ENCODE measurements at places on chromosomes 7 and 10.

- no peak for DNase-seq
Observed at GRCh38 chr10:66329147-66329546, 596.7 kb upstream of the LRRTM3 start.

- no peak for DNase-seq
Observed at GRCh38 chr7:118214833-118215182, 9.7 kb upstream of the ANKRD7 start.

DNA sequence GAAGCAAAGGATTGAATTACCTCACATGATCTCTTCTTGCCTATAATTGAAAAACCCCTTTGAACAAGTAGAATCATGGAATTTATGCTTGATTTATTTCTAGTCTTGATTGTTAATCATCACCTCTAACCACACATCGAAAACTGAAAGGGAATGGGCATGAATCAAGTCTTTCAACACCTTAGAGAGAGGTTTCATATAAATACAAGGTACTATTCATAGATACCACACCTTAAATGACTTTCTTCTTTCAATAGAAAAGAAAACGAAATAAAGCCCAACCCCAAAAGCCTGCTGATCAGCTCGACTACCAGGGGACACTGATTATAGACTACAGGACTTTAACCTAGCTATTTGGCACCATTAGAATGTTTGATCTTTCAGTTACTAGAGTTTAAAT lies 128.6 kb upstream of the PTPRZ1 start:
- no peak for DNase-seq

DNA sequence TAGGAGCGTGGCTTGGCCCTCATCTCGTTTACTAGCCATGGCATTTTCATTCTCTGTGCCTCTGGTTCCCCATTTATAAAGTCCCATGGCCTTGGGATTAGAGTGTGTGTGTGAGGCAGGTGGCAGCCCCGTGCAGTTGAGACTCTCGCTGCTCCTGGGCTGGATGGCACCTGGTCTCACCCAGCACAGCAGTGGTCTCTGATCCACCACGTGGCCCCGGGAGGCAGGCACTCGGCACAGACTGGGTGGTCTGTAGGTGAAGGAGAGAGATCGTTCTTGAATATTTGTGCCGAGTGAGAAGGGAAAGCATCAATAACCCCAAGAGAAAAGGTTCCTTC lies 50.4 kb downstream of the CALML3 start:
- no peak for DNase-seq

DNA sequence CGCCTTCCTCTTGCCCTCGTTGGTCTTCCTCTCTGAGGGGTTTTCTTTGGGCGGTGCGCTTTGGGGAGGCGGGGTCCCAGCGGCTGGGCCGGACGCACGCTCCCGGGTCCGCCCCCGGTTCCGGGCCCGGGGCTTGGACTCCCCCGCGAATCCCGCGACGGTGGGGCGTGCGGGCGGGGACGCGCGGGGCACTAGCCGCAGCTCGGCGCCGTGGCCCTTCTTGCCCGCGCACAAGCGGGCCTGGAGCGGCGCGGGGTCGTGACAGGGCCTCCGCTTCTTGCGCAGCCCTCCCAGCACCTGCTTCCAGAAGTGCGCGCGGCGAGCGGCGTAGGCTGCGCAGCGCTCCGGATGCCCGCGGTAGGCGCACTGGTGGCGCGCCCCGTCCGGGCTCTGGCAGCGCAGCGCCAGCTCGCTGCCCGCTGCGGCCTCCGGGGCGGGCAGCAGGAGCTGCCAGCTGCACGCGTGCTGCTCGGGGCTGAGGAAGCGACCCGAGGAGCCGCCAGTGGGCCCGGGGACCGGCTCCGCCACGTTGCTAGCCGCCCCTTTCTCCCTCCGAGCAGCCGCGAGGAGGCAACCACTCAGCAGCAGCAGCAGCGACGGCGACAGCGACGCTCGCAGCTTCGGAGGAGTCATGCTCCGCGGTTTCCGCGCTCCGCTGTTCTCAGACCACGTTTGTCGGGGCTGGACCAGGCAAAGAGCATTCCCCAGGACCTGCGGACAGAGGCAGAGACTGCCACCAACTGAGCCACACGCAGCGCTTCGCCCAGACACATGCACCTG lies 759 bp downstream of the FGFBP3 start:
- DNase-seq: no peak

- no peak for DNase-seq
Observed at GRCh38 chr10:100739517-100740368, 5.6 kb upstream of the PAX2 start.

DNA sequence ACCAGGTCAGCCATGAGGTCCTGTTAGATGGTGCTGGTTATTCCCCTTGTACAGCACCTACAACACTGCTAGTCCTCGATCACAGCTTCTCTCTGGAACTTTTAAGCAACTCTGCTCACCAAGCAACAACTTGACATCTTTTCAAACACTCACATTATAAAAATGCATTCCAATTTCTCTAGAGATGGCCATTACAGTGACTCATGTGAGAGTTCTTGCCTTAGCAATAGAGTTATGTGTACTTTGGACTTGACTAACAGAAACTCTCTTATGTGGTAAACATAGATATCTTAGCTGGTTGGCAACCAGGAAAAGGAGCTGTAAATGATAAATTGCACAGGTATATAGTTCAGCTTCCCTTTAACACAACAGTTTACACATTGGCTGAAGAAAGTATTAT lies 122.2 kb downstream of the PDE1C start:
- no peak for DNase-seq

DNA sequence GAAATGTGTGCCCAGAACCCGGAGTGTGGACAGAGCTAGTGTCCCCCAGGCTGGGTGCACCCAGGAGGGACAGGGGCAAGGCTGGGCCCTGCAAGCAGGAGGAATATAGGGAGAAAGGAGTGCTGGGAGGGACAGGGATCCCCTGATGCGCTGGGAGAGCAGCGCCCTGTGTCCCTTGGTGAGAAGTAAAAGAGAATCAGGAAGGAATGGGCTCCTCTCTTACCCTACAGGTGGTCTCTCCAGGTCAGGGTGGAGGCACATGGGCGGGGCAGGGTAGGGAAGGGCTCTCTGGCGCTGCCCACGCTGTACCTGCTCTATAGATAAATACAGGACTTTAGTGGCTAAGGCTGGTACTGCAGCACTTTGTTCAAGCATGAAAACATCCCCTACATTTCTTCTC lies 753.8 kb downstream of the GRID1 start:
- DNase-seq: no peak

DNA sequence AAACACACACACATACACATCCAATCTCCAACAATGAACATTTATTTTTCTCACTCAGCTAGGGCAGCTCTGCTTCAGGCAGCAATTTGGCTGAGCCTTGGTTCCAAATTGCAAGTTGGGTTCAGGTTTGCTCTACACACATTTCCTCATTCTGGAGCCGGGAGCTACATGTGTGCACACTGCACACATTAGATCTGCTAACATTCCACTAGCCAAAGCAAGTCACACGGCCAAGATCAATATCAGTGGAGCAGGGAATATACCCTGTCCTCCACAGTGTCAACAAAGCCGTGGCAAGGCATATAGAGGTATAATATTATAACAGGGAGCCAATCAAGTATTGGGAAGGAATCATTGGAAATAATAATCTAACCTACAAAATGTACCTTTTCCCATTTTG lies 57.5 kb upstream of the PPP1R3C start:
- no peak for DNase-seq

GRCh38 chr7:29271319-29271658 lies 76.7 kb downstream of the CHN2 start:
- no peak for DNase-seq

DNA sequence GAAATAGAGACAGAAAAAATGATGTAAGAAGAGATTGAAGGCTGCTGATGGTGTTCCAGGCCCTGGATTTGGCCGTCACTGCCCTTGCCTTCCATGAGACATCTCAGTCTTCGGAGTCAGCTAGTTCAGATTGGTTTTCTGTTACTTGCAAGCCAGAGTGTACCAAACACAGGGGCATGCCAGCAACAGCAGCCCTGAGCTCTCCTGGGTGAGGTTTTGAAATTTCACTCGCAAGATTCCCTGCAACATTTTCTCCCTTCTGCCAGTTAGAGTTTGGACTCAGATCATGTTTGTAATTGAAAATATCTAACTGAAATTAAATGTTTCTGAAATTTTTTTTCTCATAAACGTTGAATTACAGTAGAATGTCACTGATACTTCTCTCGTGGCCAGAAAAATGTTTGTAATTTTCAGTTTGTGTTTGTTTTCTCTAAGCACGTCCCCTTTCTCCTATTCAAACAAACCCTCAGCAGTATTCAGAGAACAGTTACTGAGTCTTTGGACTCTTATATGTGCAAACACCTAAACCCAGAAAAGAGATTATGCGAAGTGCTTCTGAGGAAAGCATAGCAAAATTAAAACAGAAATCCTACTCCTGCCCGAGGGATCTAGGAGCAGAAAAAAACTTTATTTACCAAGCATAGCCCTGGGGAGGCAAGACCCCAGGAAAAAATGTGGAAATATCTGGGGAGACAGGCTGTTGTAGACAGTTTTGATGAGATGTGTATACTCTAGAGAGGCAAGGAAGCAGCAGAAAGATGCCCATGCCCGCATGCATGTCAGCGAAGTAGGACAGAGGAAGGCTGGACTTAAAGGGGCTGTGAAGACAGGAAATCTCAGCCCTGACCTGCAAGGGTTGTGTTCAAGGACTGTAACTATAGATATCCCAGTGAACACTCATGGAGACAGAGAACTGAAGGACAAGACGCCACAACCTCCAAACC lies 43.0 kb upstream of the NAMPT start:
- no peak for DNase-seq

- no peak for DNase-seq
Observed at GRCh38 chr10:42367532-42368230, 270.7 kb downstream of the ZNF33B start.

- no peak for DNase-seq
Observed at GRCh38 chr7:46186131-46186530, 265.1 kb upstream of the IGFBP3 start.

DNA sequence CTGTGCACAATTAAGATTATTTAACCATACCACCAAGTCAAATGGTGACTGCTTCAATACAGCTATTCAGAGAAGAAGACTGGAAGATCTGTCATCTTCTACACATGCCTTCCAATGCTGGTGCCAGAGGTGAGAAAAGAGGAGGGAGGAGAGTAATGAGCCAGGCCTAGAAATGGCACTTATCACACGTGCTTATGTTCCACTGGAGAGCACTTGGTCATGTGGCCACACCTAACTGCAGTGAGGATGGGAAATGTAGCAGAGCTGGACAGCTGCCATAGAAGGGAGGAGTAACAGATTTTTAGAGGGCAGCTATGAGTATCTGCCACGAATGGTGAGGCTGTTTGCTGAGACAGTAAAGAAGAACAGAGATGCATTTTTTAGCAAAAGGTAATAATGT lies 77.1 kb downstream of the MPLKIP start:
- DNase-seq: no peak

GRCh38 chr10:129932182-129932581 lies 31.9 kb downstream of the EBF3 start:
- no peak for DNase-seq

- no peak for DNase-seq
Observed at GRCh38 chr10:113177156-113177935, 227.3 kb downstream of the TCF7L2 start.

DNA sequence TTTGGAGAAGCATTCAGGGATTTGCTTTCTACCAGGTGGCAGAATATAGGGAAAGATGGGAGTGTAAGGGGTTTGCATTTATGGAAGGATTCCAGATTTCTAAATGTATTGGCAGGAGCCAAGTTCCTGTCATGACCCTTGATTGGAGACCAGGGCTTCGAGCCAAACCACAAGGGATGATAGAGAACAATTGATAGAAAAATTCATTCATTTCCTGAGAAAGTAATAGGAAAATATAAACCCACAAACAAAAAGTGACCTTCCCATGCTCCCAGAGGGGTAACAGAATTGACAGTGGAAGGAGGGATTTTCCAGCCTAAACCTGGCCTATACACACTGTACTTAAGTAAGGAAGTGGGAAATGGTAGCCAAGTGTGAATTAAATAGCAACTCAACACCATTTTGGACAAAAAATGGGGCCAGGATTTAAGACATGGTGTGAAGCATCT lies 22.4 kb upstream of the IFIT2 start:
- no peak for DNase-seq

DNA sequence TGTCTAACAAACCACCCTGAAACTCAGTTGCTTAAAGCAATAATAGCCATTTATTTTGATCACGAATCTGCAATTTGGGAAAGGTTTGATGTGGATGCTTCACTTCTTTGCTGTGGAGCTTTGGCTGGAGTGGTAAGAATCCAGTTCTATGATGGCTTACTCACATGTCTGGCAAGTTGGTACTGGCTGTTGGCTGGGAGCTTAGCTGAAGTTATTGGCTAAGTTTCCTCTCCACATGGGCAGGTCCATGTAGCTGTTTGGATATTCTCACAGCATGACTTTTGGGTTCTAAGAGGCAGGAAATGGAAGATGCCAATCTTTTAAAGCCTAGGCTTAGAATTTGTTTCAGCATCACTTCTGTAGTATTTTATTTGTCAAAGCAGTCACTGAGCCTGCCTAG lies 277.6 kb upstream of the NRP1 start:
- no peak for DNase-seq

GRCh38 chr7:130935564-130936157 lies 201.7 kb upstream of the KLF14 start:
- no peak for DNase-seq

- no peak for DNase-seq
Observed at GRCh38 chr10:15322356-15322755, 48.7 kb downstream of the FAM171A1 start.

- DNase-seq: no peak
Observed at GRCh38 chr7:43904533-43905208, 1.7 kb downstream of the URGCP start.

- DNase-seq: peak; percentile 60
Observed at GRCh38 chr10:123559066-123559822, 106.9 kb upstream of the GPR26 start.

DNA sequence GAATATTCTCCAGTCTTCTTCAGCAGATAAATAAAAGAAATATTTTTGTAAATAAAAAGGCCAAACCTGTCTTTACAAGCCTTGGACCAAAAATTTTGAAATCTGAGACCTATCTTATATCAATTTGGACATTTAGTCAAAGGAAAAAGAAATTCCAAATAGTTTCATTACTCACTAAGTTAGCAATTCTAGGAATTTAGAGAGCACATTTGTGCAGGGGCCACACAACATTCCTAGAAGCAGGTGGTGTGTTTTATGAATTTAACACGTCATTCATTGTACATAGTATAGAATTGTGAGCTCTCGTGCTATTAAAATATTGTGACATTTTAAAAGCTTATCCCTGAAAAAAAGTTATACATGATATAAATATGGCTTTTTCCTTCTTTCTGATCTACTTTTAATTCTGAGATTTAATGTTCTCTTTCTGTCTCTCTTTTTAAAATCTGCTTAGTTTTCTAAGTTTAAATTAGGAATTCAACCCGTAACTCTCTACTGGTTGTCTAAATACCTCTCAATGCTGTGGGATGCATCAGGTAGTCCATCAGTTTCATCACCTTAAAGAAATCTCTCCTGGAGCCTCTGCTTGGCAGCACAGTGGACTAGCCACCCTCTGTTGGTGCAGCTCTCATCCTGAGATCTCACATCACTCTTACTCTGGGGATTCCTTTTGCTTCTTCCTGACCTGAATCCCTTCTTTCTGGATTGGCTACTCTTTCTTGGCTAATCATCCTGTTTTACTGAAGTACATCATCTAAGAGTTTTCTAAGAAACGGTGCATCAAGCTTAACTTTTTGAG lies 124.5 kb downstream of the SEMA3E start:
- no peak for DNase-seq

GRCh38 chr10:83750604-83751003 lies 388.7 kb upstream of the GHITM start:
- DNase-seq: no peak
